ENCODE measurements at places on chromosomes 5 and 9.

DNA sequence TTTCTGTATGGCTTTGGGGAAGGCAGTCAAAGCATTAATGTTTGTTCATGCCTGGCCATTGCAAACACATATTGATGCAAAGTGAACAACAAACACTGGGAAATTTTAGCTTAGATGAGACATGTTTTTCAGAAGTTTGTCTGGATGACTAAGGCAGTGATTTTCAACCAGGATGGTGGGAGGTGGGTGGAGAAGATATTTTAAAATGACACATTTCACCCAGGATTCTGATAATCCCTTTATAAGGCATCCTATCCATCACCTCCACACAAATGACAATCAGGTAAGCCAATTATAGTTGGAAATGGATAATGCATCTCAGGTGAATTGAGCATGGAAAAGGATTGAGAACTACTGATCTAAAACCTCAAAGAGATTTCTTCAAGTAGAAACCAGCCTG is 57.4 kb upstream of the SV2C start:
- no peak for DNase-seq

DNA sequence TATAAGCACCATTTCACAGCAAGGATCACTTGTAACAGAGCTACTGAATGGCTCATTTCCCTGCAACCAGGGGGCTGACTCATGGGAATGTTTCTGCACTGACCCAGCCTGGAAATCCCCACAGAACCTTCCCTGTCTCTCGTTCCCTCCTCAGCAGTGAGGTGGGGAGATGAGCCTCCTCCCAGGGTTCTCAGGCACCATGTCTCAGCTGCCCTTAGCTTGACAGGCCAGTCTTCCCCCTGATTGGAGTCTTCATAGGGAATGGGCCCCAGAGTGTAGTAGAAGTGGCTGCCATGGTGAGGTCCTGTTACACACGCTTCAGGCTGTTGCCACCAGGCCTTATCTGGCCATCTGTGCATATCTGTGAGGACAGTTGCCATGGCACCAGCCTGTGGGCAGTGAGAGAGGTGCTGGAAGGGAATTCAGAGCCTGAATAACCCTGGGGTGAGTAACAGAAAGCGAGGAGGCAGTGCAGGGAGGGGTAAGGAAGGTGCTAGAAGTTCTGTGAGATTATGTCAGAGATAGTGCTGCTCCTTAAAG is 324.4 kb downstream of the ENC1 start:
- DNase-seq: peak; percentile 42

DNA sequence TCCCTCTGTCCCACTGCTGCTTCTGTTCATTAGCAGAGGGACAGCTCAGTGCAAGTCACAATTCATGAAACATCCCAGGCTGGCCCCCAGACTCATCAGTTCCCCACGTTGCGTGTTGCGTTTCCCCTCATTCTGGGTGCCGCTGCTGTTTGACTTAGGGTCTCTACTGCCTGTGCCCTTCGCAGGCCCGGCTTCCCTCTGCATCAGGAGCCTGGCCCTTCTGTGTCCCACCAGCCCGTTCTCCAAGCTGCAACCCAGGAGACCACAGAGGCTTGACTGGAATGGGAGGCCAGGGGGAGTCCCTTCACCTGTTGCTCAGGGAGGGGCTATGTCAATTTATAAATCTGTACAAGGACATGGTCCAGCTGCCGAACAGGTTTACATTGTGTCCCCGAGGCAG is 53.9 kb upstream of the SUSD3 start:
- DNase-seq: no peak

- no peak for DNase-seq
Observed at GRCh38 chr5:145948921-145949320, 12.5 kb downstream of the SH3RF2 start.

DNA sequence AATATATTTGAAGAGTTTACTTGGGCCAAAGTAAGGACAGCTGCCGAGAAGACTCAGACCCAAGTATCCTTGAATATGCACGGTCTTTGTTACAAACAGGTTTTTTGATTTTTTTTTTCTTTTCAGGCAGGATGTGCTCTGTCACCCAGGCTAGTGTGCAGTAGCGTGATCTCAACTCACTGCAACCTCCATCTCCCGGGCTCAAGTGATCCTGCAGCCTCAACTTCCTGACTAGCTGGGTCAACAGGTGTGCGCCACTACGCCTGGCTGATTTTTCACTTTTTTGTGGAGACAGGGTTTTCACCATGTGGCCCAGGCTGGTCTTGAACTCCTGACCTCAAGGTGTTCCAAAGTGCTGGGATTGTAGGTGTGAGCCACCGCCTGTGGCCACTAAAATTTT is 27.4 kb downstream of the JMY start:
- no peak for DNase-seq

- DNase-seq: no peak
Observed at GRCh38 chr9:111034170-111034897, 3.9 kb downstream of the LPAR1 start.

DNA sequence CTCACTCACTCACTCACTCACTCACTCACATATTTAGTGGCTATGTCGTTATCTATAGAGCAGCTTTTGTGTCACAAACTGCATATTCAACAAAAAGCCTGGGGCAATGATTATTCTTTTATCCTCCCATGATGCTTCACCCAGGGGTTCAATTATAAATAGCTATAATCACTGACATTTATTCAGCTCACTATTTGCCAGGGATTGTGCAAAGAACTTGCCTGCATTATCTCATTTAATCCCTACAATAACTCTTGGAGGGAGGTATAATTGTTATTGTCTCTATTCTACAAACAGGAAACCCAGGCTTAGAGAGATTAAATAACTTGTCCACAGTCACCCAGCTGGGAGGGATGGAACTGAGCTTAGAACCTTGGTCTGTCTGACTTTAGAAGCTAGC is 298.0 kb upstream of the MSX2 start:
- DNase-seq: no peak

DNA sequence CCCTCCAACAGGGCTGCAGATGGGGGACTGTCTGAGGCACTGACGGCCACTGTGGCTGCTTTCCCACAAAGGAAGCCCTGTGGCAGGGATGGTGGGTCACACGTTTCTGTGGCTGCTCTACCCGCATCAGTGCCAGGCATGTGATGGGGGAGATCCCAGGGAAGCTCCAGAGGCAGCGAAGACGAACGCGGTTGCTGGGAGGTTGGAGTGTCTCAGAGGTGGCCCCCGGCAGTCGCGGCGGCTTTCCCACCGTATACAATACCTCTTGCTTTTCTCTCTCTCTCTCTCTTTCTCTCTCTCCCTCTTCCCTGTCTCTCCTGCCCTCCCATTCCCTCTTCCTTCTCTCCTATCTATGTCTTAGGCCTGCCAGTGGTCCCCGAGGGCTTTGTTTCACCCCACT is 56.7 kb downstream of the CYFIP2 start:
- DNase-seq: no peak

Data from RPMI8226 (cell line).